ENCODE measurements at places on chromosomes 6 and 20. TPM values are rescaled to one million over a fixed set of nuclear protein-coding genes. Genes with fewer than 3 reads are reported as not detected.

DNA sequence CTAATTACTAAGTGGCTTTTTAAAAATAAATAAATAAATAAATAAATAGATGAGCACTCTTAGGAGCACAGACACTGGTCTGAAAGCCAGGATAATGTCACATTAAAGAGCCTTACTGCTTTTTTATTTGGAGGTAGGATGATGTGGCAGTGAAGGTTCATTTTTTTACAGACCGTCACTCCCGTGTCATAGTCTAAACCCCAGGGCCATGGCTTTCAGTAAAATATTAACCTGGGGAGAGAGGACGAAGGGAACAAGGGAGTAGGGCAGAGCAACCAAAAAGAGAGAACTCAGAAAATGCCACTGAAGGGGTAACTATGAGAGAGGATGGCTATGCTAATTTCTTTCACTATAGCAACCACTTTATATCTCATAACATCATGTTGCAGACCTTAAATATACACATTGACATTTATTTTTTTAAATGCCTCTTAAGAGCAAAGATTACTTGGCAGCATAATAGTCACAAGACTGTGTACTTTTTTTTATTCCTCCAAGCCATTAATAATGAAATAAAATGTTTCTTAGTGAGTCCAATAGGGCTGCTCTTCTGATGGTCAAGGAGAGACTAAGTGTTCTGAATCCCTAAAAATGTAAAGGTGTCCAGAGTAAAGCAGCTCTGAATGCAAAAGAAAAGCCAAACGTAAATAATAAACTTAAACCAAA lies 100.9 kb upstream of the SIM1 start:
- no peak for DNase-seq
- H3K27ac ChIP-seq, result no peak overlapping the region
- no peaks in the 10 kb centered on the region for H3K27me3 ChIP-seq

APCDD1L gene
- 0.24 TPM for total RNA-seq

FOXA2 gene
- not detected for total RNA-seq

DNA sequence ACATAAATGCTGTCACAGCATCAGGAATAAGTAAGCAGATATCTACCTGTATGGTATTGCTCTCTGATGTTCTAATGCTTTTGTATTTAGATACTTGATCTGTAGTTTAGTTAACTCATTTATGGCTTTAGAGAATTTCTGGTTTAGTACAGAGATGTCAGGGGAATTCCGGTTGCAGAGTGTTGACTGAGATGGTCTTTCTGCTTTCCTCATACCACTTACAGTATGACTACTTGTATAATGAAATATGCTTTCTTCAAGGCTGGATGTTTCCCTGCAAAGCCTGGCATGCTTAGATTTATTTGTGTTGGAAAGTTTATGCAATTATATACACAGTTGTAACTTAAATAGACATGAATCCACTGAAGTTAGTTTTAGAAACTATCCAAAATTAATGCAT lies 278.4 kb downstream of the CDH26 start:
- no peaks in the 10 kb centered on the region for H3K36me3 ChIP-seq
- no peaks in the 10 kb centered on the region for H3K4me1 ChIP-seq
- no peak overlapping the region for H3K4me3 ChIP-seq
- peaks cover 7% of the 10 kb centered on the region for H3K27me3 ChIP-seq
- no peak for DNase-seq

GRCh38 chr6:88050140-88050818 lies 2.6 kb downstream of the SPACA1 start:
- DNase-seq, result no peak
- H3K4me1 ChIP-seq, result no peaks in the 10 kb centered on the region
- H3K27ac ChIP-seq, result no peak overlapping the region
- H3K4me3 ChIP-seq, result no peak overlapping the region

LIN28B gene
- not detected for total RNA-seq

DNA sequence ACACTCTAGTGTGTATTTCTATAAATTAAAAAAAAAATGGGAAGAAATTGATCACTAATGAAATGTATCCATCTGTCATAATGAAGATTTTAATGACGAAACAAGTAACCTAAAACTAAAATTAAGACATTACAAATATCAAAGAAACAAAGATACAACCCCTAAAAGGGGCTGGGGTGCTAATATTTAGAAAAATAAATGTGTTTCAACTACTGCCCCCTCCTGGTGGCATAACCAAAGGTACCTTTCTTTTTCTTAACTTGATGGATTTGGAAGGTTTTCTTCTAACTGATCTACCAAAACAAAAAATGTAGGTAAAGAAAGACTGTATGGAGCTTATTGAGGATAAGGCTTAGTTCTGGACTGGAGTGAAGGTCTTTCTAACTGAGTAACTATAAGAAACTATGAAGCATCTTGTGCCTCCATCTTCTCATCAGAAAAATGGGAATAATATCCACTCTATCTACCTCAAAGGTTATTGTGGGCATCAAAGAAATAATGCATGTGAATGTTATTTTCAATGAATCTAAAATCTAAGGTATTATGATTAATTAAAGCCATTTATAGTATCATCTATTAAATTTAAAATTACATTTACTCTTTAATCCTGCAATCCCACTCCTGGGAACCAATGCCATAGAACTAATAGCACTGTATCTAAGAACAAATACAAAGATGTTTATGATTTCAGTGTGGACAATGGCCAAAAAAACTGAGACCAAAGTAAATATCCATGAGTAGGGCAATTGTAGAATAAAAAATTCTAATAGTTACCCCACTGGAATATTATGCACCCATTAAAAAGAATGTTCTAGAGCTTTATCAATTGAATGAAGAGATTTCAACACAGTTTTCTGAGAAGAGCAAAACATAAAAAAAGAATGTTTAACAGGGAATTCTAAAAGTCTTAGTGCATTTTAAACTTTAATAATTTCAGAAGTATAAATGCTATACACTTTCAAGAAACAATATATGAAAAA lies 117.2 kb downstream of the BACH2 start:
- H3K27ac ChIP-seq, result no peak overlapping the region
- no peaks in the 10 kb centered on the region for H3K36me3 ChIP-seq
- H3K27me3 ChIP-seq, result no peaks in the 10 kb centered on the region
- no peak for DNase-seq
- H3K4me3 ChIP-seq, result no peak overlapping the region

MTHFD1L gene
- 13.2 TPM for total RNA-seq

ARMC12 gene
- 0.19 TPM for total RNA-seq

SIRPD gene
- total RNA-seq, result not detected

DNA sequence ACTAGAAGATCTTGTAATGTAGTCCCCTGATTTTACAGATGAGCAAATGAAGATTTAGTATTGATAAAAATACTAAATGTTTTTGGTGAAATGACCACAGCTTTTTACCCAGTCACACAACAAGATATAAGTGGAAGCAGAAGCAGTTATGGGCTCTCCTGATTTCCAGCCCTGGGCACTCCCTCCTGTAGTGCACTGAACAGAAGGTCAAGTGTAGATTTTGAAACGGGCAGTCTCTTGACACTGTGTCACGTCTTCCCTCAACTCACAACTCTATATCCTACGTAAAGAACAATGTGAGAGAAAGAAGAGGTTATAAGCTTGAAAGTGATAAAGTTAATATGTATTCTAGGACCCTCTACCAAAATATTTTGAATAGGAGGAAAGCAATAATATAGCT lies 23.3 kb downstream of the TMEM200A start:
- no peak overlapping the region for H3K4me3 ChIP-seq
- DNase-seq, result no peak
- H3K4me1 ChIP-seq, result no peaks in the 10 kb centered on the region
- no peak overlapping the region for H3K27ac ChIP-seq
- no peaks in the 10 kb centered on the region for H3K27me3 ChIP-seq

DNA sequence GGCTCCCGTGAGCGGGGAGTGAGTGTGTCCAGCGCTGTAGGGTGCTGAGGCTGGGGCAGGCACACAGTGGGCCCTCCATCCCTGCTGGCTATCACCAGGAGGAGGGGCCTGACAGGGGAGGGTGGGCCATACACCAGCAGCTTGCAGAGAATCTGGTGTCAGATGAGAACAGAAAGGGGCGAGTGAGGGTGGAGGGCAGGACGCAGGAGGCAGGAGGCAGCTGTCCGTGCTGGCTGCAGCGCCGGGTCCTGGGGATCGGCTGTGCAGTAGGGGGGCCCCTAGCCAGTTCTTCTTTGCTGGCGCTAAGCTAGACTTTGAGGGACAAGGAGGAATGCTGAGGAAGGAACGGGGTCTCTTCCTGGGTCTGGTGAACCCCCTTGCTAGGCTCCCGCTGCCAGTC lies 1.6 kb upstream of the CABLES2 start:
- peaks cover 23% of the 10 kb centered on the region for H3K4me1 ChIP-seq
- no peak overlapping the region for H3K27ac ChIP-seq
- no peaks in the 10 kb centered on the region for H3K27me3 ChIP-seq
- no peak for DNase-seq

DNA sequence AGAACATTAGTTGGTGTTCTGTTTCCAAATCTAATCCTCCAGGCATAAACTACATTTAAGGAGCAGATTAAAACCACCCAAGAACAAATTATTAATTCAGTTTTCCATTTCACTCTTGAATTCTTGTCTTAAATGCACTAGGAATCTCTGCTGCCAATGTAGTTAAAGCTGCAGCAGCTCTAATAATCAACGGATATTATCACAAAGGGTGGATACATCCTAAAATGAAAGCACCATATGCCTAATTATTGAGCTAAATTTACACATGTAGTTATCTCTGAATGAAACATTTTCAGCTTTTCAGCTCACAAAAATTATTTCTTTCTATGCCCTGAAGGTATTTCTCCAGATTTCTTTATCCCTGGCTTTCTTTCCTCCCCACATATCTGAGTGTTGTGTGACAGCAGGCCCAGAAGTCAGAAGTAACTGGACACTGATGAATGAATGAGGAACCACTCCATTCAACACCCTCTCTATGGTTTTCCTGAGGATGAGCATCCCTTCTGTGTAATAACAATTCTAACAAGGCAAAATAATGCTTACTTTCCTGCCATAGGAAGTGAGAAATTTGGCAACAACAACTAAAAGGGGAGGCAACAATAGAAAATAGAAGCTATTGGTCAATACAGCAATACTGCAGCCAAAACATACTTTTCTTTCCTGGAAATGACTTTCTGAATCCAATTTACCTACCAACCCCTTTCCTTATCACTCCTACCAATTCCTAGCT lies 14.9 kb downstream of the MAN1A1 start:
- peaks cover 2% of the 10 kb centered on the region for H3K36me3 ChIP-seq
- DNase-seq, result no peak
- H3K27ac ChIP-seq, result peak overlapping the region; percentile 33
- no peak overlapping the region for H3K4me3 ChIP-seq

COL21A1 gene
- 23.9 TPM for total RNA-seq

DNA sequence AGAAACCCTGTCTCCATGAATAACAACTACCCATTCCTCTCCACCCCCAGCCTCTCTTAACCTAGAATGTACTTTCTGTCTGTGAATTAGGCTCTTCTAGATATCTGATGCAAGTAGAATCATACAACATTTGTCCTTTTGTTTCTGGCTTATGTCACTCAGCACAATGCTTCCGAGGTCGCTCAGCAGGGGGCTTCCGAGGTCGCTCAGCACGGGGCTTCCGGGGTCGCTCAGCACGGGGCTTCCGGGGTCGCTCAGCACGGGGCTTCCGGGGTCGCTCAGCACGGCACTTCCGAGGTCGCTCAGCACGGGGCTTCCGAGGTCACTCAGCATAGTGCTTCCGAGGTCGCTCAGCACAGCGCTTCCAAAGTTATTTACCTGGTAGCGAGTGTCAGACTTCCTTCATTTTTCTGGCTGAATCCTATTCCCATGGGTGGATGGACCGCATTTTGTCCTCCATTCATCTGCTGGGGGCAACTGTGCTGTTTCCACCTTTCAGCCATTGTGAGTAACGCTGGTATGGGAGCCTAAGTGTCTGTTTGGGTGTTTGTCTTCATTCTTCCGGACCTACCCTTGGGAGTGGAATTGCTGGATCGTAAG lies 31.0 kb upstream of the BHLHE23 start:
- no peaks in the 10 kb centered on the region for H3K36me3 ChIP-seq
- H3K27me3 ChIP-seq, result peaks cover 31% of the 10 kb centered on the region
- no peak overlapping the region for H3K27ac ChIP-seq

IRF4 gene
- total RNA-seq, result not detected

PARD6B gene
- total RNA-seq, result 2.7 TPM

DNA sequence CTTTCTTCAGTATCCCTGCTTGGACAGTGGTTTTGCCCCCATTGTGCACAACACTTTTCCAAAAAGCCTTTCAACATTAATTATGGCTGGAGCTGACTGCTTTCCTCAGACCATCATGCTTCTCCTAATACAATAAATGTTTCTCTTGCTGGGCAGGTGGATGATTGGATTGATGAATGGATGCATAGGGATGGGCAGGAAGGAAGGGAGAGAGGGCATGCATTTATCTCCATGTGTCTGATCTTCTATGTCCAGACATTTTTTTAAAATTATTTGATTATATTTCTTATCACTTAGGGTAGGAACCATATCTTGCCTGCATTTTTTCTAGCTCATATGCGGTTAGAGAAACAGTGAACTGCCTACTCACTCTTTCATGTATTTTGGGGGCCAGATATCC lies 218.5 kb downstream of the PRL start:
- H3K27me3 ChIP-seq, result no peaks in the 10 kb centered on the region
- H3K27ac ChIP-seq, result no peak overlapping the region
- no peak overlapping the region for H3K4me3 ChIP-seq
- H3K36me3 ChIP-seq, result no peaks in the 10 kb centered on the region
- no peaks in the 10 kb centered on the region for H3K4me1 ChIP-seq

- peaks cover 11% of the 10 kb centered on the region for H3K27me3 ChIP-seq
- H3K4me3 ChIP-seq, result peak overlapping the region; percentile 78
- peaks cover 9% of the 10 kb centered on the region for H3K36me3 ChIP-seq
- H3K4me1 ChIP-seq, result peaks cover 15% of the 10 kb centered on the region
- peak; percentile 78 for DNase-seq
These were observed 697 bp downstream of the PPT2 start for GRCh38 chr6:32154514-32155161.

GRCh38 chr6:46736906-46737305 lies 1.7 kb upstream of the PLA2G7 start:
- no peaks in the 10 kb centered on the region for H3K36me3 ChIP-seq
- H3K27ac ChIP-seq, result no peak overlapping the region
- H3K27me3 ChIP-seq, result no peaks in the 10 kb centered on the region
- no peak overlapping the region for H3K4me3 ChIP-seq
- DNase-seq, result no peak
- H3K4me1 ChIP-seq, result no peaks in the 10 kb centered on the region
